Fibroblast of the conjunctiva (primary cell): ENCODE measurements at places on chromosomes 5 and 9.

DNA sequence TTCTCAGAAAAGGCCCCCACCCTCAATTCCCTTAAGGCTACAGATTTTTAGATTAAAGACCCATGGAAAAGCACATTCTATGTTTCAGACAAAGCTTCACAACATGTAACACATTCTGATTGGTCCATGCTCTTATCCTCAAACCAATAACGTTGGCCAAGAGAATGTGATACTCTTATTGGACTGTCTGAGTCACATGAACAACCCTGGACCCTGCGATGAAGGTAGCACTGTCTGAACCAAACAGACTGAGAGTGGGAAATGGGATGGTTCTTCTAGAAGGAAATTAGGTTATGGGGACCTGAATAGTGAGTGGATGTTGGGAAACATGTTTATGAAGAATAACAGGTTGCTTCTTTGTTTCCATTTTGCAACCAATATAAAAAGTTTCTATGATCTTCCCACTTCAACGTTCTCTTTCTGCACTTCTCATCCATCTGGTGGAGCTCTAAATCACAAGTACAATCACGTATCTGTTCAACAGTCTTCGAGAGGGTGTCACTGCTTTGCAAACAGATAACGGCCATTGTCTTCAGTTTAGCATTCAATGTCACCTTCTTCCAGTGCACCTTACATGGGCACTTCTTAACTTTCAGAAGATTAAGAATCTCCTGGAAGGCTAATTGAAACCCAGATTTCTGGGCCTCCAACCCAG, 81.6 kb downstream of the PTCH1 start:
- no peak for DNase-seq

GRCh38 chr5:140801494-140801841, 611 bp downstream of the PCDHA3 start:
- DNase-seq, result no peak

- DNase-seq, result no peak
These were observed 35.1 kb downstream of the MRPL36 start for GRCh38 chr5:1764606-1764960.

DNA sequence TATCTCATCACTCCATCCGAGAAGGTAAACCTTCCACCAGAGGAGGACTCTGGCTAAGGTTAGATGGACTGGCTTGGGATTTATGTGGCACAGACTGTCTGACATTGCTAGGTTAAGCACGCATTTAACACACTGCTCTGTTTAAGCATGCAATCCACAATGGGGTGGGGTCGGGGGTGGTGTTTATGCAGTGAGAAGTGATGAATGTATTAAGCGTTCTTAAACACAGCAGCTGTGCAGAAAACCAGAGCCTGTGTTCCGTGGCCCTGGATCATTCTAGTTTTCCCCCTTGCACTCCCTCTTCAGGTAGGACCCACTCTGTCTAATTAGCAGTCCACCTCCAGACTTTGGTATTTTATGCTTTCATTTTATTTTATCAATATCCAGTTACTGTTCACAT, 46.4 kb downstream of the STXBP1 start:
- no peak for DNase-seq

GRCh38 chr5:180207593-180207992, 1.4 kb downstream of the RASGEF1C start:
- DNase-seq, result no peak

- no peak for DNase-seq
These were observed 427.7 kb downstream of the CDK5RAP2 start for GRCh38 chr9:120152295-120152694.
